ENCODE measurements at places on chromosomes 5 and 9.

GRCh38 chr9:95620314-95620713 is 103.5 kb upstream of the PTCH1 start:
- DNase-seq = no peak

DNA sequence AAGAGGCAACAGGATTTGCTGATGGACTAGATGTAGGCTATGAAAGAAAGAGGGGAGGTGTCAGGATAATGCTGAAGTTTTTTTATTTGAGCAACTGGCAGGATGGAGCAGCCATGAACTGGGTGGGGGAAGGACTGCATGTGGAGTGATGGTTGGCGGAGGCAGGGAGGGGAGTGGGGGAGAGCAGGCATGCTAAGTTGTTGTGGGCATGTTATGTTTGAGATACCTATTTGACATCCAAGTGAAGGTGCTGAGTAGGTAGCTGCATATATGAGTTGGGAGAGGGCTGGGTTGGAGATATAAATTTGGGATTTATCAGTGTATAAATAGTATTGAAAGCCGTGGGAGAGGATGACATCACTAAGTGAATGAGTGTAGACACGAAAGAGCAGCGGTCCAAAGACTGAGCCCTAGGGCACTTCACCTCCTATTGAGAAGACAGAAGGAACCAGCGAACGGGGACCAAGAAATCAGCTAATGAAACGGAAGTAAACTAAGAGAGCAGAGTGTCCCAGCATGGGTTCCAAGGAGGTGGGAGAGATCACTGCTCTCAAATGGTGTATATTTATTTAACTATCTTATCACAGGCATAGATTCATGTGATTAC is 7.4 kb downstream of the BSPRY start:
- DNase-seq = no peak

- DNase-seq = no peak
Measured at GRCh38 chr9:92457576-92457975, 24.7 kb downstream of the ASPN start.

DNA sequence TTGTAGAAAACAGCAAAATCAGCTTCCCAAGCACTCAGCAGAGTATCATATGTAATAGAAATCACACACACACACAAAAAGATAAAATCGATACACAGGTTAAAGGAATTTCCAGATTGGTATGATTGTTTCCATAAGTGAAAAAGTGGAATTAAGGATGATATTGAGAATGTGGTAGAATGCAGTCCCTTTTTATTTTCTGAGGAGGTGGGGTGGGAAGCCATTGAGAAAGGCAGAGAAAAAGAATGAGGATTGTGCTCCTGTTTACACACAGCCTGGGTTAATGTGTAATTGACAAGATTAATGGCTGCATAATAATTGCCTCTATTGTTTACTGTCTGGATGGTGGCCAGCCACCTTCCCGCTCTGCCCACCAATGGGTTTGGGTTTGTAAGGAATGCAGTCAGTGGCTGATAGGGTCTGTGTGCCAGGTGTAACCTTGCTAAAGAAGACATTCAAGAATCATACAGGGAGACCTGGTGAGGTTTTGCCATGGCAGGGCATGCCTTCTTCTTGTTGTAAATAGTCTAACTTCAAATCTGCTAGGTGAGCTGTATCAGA is 177.2 kb upstream of the MAP3K1 start:
- DNase-seq = no peak
